ENCODE measurements at places on chromosomes 7 and 10. TPM values are rescaled to one million over a fixed set of nuclear protein-coding genes. Genes with fewer than 3 reads are reported as not detected.

DNA sequence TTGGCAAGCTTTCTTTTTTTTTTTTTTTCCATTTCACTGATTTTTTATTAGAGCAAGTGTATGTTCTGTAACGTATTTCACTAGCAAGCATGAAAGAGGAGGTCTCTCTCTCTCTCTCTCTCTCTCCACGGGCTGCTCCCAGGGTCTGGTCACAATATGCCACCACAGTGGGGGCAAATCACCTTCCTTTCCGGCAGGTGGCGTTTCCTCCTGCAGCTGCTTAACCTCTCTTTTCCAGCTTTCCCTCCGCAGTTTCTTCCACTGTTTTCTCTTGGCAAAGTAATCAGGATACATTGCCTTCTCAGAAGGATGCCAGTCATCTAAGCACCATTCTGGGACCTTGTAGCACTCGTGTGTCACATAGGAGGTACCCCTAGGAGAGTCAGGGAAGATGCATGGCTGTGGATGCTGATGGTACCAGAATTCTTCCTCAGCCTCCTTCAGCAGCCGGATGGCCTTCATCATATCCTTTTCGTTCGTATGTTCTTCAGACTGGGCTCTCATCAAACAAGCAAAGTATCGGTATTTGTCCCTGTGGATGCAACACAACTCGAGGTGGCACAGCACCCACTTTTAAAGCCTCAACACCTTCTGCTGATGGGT lies 197.3 kb upstream of the PODXL start:
- DNase-seq = no peak

- DNase-seq = peak; percentile 9
These were observed 48.5 kb upstream of the MKX start for GRCh38 chr10:27794157-27794556.

GRCh38 chr7:24829787-24830186 lies 72.5 kb upstream of the GSDME start:
- peak; percentile 36 for DNase-seq

DNA sequence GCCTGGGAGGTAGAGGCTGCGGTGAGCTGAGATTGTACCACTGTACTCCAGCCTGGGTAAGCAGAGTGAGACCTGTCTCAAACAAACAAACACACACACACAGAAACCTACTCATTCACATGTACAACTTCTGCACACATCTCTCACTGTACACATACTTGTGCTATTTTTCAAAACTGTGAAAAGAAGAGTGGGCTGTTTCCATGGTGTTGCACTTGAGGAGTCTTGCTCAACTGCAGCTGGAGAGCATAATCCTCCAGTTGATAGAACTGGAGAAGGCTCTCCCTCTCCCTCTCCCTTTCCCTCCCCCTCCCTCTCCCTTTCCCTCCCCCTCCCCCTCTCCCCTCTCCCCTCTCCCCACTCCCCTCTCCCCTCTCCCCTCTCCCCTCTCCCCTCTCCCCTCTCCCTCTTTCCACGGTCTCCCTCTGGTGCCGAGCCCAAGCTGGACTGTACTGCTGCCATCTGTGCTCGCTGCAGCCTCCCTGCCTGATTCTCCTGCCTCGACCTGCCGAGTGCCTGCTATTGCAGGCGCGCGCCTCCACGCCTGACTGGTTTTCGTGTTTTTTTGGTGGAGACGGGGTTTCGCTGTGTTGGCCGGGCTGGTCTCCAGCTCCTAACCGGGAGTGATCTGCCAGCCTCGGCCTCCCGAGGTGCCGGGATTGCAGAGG lies 43.7 kb upstream of the DLD start:
- DNase-seq = no peak

GRCh38 chr10:482848-483247 lies 206.6 kb downstream of the DIP2C start:
- no peak for DNase-seq

GRCh38 chr7:139568813-139569490 lies 45.5 kb downstream of the CLEC2L start:
- no peak for DNase-seq

DNA sequence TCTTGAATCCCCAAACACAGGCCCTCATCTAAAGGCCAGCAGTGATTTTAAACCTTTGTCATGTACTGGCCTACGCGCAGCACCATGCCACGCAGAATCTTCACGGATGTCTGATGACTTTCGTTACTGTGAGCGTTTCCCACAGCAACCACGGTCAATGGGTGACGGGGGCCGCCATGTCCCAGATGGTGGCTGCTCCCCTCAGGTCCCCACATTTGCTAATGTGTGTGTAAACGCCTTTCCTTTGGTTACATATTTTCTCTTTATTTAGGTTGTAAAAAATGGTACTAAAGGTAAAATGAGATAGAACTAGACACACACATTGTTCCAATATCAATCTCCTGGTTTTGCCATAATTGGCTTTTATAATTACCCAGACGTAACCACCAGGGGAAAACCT lies 551.8 kb downstream of the DNAJB6 start:
- no peak for DNase-seq

GRCh38 chr7:139931190-139931934 lies 102.3 kb downstream of the TBXAS1 start:
- no peak for DNase-seq

GRCh38 chr10:86944907-86945306 lies 12.5 kb downstream of the MMRN2 start:
- no peak for DNase-seq

GRCh38 chr7:138921277-138921676 lies 59.9 kb downstream of the KIAA1549 start:
- DNase-seq = no peak

DNA sequence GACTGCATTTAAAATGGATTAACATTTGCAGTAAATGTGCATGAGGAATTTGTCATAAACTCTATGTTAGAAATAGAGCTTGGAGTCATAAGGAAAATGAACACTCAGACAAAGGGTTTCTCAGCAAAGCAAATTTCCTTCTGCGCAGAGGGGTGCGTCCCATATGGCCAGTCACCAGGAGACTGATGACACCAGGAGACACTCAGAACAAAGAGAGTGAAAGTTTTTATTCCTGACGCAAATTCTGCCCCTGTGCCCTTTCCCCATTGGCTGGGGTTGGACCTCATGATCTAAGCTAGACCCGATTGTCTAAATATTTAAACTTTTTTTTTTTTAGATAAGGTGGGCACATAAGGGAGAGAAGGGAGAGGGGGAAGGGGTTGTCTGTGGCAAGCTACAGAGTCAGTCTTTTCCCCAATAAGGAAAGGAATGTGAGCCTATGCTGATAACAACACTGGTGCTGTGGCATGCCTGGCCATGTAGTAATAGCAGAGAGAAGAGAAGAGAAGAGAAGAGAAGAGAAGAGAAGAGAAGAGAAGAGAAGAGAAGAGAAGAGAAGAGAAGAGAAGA lies 202.0 kb downstream of the POM121L12 start:
- no peak for DNase-seq

- DNase-seq = peak; percentile 63
These were observed 17.0 kb upstream of the ECHDC3 start for GRCh38 chr10:11724938-11725776.

- DNase-seq = no peak
These were observed 30.0 kb downstream of the TMEM26 start for GRCh38 chr10:61423178-61423577.

DNA sequence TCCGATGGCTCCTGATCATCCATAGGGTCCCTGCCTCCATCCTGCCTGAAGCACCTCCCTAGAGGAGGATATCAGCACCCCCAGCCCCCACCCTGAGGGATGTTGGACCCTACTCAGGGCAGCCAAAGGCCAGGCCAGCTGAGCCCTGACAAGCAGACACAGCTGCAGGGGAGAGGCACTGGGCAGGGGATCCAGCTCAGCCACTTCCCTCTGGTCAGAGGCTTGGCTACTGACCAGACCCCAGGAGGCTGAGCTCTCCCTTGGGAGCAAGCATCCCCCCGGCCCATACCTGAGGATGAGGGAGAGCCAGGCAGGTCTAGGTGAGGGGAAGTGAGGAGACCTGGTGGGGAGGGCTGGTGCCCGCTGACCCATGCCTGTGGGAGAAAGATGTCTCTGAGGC lies 6.6 kb downstream of the LDB3 start:
- peak; percentile 37 for DNase-seq

DNA sequence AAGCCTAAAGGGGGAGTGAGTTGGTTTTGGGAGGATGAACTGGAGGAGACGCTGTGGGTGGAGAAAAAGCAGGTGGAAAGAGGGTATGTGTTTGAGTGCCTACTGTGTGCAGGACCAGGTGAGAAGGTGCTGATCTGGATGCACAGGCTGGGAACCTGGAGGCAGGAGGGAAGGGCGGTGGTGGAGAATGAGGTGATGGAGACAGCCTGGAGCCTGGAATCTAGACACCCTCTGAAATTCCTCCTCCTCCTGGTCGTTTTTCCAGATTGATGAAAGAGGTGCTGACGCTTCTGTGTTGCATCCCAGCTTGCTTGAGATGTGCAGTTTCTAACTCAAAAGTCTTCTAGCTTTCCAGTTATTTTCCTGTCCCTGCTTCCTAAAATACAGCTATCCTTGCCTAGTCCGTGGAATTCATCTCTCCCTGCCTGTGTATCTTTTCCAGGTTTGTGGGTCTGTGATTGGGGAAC lies 67.5 kb downstream of the LRMDA start:
- DNase-seq = no peak

- DNase-seq = no peak
These were observed 72.0 kb downstream of the DOCK1 start for GRCh38 chr10:126977216-126977615.

DNA sequence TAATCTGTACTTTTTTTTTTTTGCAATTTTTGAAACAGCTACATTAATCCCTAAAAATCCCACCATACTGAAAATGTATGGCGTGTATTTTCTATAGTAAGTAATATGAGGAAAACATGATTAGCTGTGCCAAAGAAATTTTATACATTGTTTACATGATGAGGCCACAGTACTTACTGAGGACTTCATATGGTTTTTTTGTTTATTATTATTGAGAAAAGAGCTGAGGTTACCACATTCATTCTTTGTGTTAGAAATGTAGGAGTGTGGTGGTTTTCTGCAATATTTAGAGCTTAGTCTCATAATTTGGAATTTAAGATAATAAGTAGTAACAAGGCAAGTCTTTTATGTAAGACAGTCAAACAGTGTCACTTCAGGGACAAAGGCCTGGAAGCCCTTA lies 45.1 kb downstream of the SLC25A40 start:
- no peak for DNase-seq

GRCh38 chr10:22874189-22874854 lies 53.5 kb upstream of the ARMC3 start:
- DNase-seq = no peak

GRCh38 chr7:84058311-84059076 lies 136.1 kb downstream of the SEMA3A start:
- peak; percentile 15 for DNase-seq

DNA sequence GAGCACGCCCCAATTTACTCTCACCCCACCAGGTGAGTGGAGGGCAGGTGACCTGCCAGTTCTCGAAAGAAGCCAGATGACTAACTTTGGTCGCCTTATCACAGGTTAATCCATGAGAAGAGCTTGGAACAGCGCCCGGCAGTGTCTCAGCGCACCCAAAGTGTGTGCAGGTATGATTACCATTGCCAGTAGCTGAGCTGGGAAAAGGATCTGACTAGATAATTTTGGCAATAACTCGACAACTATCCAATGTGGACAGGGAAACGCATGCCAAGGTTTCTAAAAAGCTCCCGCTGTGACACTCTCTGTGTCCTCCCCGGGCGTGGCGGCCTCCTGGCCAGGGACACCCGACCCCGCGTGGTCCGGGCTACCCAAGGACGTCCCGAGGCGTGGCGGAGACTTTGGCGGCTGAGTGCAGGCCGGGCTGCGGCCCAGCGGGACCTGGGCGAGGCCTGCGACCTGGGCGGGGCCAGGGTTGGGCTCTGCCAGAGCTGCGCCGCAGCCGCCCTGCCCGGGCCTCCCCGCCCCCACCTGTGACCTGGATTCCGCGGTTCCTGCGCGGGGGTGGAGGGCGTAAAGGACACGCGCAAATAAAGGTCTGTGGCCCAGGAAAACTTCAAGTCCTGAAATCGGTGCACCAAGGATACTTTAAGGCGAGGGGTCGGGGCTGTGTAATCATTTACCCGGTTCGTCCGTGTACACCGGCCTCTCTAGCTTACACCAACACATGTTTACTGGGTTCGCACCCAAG lies 13.7 kb upstream of the WAPL start:
- no peak for DNase-seq

DNA sequence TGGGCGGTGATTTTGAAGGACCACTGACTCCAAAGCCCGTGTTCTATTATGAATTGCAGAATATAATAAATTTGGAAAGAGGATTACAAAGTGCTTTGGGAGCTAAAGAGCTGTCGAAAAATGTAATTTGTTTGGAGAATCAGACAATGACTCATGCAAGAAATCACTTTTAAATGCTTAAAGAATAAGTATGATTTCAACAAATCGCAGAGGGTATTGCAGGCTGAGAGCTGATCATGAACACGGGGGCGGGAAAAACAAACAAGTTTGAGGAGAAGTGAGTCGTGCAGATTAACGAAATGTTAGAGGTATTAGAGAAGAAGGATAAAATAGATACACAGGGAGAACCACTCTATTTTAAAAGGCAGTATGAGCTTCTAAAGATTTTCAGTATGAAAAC lies 4.9 kb upstream of the HACD1 start:
- DNase-seq = no peak

GRCh38 chr10:91778485-91778884 lies 19.7 kb upstream of the TNKS2 start:
- DNase-seq = no peak

DNA sequence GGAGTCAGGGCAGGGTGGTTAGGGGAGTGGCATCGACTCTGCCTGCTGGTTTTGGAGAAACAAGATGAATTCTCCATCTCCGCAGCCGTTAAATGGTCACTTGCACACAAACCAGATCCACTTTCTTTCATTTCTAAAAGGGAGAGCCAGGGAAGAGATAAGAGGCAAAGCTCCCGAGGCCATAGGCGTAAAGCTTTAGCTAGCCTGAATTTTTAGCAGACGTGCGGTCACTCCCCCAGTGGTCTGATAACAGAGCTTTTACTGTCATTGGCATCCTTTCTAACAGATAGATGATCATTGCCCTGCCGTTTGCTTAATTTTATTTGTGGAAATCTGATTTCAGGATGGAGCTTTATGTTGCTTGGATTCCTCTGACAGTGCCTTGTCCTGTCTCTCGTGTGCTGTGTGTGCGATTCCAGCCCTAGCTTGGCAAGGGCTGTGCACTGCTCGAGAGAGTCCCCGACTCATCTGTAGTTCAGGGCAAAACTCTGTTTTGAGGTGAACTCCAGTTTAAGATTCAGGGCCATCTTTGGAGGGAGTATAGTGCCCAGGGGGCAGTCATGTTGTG lies 62.5 kb downstream of the GATA3 start:
- DNase-seq = no peak

GRCh38 chr10:14621037-14621436 lies 153.7 kb downstream of the FAM107B start:
- no peak for DNase-seq

- peak; percentile 59 for DNase-seq
These were observed at the start of gene SCRN1 for GRCh38 chr7:29989257-29989995. SCRN1 (minus strand) TSS chr7:29989801; CDS start chr7:29969067, 20,734 bp downstream.

The CYP17A1 gene
- not detected for total RNA-seq

The CC2D2B gene
- 0.11 TPM for total RNA-seq

The ATRNL1 gene
- total RNA-seq = 13.0 TPM

The AKR1C8 gene
- not detected for total RNA-seq

The PRF1 gene
- total RNA-seq = not detected

The CYP26C1 gene
- total RNA-seq = not detected
